ENCODE measurements at places on chromosomes 2 and 18. TPM values are rescaled to one million over a fixed set of nuclear protein-coding genes. Genes with fewer than 3 reads are reported as not detected.

GRCh38 chr2:37809525-37809924, 115.6 kb upstream of the RMDN2 start:
- DNase-seq = no peak

DNA sequence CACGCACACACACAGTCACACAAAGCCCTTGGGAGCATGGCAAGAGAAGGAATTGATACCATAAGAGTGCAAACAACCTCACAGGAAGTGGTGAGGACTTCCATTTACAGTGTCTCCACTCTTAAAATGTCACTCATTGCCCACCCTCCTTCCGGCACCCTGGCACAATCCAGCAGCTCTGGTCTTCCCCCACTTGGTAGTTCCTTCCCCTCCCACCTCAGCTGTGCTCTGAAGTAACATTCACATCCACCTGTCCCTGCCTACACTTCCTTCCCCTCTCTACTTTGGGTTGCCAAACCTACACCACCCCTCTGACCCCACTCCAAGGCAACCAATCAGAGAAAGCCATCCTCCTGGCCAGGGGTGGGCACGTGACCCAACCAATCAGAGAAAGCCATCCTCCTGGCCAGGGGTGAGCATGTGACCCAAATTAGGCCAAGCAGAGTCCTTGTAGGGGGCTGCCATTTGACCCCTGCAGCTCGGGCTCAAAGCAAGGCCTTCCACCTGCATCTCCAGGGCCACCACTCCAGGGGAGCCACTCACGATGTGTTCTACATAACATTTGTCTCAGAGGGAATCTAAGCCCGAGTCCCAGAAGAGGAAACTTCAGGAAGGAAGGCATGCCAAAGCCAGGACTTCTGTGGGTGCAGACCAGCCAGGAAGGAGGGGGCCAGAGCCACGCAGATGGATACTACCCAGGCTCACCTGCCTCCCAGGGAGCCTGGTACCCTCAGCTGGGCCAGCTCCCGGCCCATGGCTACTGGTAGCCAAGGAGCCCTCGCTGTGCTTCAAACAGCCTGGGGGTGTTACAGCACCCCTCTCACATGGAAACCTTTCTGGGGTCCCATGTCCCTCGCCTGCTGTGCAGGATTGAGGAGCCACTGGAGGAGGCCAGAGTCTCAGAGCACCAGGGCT, 21.2 kb downstream of the CYP26B1 start:
- DNase-seq = peak; percentile 35

TGFA gene
- 62.4 TPM for total RNA-seq

TMEM163 gene
- total RNA-seq = not detected

ZBTB7C gene
- total RNA-seq = 26.0 TPM

KANSL1L gene
- 21.7 TPM for total RNA-seq

DNA sequence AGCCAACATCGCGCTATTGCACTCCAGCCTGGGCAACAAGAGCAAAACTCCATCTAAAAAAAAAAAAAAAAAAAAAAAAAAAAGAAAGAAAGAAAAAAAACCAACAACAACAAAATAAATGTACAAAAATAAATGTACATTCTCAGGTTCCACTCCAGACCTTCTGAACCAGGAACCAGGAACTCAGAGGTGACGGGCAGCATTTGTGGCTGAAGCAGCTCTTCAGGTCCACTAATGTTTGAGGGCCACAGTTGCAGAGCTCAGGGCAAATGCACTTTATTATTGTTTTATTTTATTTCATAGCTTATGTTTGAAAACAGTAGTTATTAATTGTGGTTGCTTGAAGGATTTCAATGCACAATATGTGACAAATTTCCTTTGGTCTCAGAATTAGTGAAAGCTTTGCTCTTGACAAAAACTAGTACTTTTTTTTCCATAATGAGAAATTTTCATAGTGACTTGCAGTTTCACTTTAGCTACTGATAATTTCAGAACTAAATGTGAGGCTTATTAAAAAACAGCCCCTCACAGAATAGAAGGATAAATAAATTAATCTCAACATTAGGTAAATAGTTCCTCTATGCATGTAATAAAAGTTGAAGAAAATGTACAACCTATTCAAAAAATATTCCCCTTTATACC, 378.4 kb upstream of the SPHKAP start:
- DNase-seq = no peak

DNA sequence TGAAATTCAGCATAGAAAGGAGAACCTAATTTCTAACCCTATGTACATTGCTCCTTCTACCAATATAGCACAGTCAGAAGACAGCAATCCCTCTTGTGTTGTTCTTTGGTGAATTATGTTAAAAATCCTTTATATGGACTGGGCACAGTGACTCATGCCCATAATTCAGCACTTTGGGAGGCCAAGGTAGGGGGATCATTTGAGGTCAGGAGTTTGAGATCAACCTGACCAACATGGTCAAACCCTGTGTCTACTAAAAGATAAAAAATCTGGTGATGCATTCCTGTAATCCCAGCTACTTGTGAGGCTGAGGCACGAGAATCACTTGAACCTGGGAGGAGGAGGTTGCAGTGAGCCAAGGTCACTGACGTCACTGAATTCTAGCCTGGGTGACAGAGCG, 195.6 kb downstream of the TMX3 start:
- DNase-seq = no peak

RNU2-63P gene
- total RNA-seq = not detected

MITD1 gene
- 59.5 TPM for total RNA-seq

PID1 gene
- total RNA-seq = 9.9 TPM

- DNase-seq = no peak
Observed at GRCh38 chr2:217382794-217383193, 522.9 kb upstream of the TNP1 start.

DNA sequence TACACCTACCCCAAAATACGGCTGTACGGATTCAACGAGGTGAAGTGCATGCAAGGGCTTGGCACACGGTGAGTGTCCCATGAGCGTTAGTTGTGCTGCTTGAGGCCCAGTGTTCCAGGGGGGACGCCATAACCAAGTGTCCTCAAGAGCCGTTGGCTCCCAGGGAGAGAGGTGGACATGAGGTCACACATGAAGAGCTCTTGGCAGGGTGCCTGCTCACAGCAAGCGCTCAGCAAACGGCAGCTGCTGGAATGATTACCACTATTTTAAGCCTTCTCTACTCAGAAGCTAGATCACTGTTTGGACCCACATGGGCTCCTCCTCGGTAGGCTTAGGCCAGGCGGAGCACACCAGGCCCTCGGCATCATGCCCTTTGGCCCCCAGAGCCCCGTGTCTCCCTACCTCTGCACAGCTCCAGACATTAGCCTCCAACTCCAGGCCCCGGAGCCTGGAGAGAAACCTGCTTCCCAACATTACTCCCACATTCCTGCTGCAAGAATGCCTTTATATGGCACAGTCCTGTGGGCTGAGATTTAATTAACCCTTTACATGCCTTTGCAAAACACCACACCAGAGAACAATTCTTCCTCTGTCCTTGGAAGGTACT, 68.4 kb upstream of the PPP1CB start:
- peak; percentile 84 for DNase-seq

DNA sequence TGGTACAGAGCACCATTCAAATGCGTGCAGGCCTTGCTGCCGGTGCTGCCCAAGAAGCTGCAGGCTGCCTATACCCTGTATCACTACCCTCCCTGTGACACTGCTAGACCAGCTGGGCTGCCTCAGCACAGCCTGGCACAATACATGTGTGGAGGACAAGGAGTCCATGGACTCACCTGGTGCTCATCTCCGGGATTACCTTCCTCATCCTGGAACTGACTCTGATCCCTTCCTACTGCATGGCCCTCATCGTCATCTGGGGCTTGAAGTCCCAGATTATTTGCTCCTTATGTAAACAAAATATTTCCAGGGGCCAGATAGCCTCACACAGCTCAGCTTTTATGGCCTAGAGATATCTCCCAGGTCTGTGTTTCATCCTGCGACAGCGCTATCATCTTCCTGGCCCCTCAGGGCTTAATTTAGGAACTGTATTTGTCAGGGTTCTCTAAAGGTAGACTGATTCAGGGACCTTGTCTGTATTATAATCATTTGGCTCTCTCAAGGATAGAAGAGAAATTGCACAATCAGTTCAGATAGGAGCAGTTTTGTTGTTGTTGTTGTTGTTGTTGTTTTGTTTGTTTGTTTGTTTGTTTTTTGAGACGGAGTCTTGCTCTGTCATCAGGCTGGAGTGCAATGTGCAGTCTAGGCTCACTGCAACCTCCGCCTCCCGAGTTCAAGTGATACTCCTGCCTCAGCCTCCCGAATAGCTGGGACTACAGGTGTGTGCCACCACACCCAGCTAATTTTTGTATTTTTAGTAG, 42.9 kb downstream of the WDR75 start:
- DNase-seq = no peak

- DNase-seq = peak; percentile 22
Observed at GRCh38 chr18:79371561-79372121, 24.1 kb upstream of the NFATC1 start.

IL36A gene
- not detected for total RNA-seq

GRCh38 chr2:181371782-181372645, 85.2 kb upstream of the ITGA4 start:
- no peak for DNase-seq

DNA sequence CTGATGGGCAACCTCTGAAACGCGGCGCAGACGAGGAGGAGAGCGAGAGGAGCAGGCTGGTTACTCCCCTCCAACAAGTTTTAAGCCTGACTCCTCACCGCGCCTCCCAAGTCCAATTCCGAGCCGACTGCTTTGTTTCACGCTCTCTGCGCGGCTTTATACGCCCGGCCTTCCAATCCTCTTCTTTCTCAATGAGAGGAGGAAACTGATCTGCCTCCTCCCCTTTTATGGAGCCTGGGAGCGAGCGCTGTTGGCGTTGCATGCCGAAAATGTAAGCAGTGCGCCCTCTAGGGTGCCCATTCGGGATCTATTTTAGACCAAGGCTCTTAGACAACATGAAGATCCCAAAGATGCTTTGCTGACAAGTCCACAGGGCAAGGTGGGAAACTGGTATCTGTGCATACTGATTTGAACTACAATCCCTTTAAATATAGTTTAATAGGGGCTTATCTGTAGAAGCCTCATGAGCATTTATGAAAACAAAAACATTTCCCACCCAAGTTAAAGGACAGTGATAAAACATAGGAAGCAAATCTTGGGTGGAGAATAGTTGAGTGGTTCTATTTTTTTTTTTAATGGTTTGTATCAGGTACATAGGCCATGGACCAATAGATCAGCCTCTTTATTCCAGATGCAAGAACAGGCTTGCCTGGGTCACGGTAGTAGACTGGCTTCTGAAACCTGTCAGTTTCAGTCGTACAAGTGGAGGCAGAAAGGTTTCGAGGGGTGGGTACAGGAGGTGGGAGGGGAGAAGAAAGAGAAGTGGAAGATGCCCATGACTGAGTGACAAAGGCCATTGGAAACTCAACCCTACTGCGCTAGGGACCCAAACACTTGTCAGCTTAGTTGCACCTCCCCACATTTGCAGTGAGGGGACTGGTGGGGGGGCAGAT, at the start of gene RND3:
RND3 (minus strand) TSS at position 131 of the 893 bp plus-strand sequence. CDS start 250 bp downstream, outside the sequence.
- DNase-seq = peak; percentile 98

ACTG2 gene
- 43.5 TPM for total RNA-seq

GRCh38 chr2:233821709-233822100, 32.6 kb downstream of the HJURP start:
- DNase-seq = peak; percentile 24
